ENCODE measurements at places on chromosomes 13 and 19. TPM values are rescaled to one million over a fixed set of nuclear protein-coding genes. Genes with fewer than 3 reads are reported as not detected.

Gene CFAP97D2
- not detected for total RNA-seq

Gene KCNRG
- total RNA-seq: 0.53 TPM

Gene ZNF329
- total RNA-seq: 2.1 TPM

- DNase-seq: no peak
These were observed 216.5 kb downstream of the DCLK1 start for GRCh38 chr13:35914662-35915061.

GRCh38 chr19:29324717-29325116 lies 111.8 kb upstream of the UQCRFS1 start:
- no peak for DNase-seq

GRCh38 chr19:18940769-18941627 lies at the start of gene HOMER3:
TSS of gene HOMER3 (minus strand) at chr19:18941217. CDS start at chr19:18938982, 2,235 bp downstream.
- peak; percentile 61 for DNase-seq

DNA sequence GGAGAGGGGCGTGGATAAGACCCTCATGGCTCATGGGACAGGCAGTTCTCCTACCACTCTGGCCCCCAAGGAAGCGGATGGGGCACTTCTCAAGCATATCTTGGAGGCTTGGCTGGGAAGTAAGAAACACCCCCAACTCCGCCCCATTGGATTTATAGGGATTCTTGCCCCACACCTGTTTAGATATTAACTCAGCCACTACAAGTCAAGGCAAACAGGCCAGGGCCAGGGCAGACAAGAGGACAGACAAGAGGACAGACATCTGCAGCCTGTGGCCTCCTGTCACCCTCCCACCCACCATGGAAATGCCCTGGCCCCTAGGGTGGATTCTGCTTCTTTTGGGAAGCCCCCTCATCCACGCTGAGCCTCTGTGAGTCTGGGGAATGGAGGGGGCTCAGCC lies 24.1 kb downstream of the RDH8 start:
- DNase-seq: no peak

Data from activated T-helper 2 cell treated with anti-CD3 and anti-CD28 coated beads, Interferon-gamma antibody, Interleukin-2, Interleukin-4, amounts not matched to agents 10 μg/mL and 5 μg/mL and 100 μg/mL, durations not matched to agents 14 hours and 24 hours and 36 hours (primary cell).